ENCODE measurements at places on chromosomes 4 and X. TPM values are rescaled to one million over a fixed set of nuclear protein-coding genes. Genes with fewer than 3 reads are reported as not detected.

DNA sequence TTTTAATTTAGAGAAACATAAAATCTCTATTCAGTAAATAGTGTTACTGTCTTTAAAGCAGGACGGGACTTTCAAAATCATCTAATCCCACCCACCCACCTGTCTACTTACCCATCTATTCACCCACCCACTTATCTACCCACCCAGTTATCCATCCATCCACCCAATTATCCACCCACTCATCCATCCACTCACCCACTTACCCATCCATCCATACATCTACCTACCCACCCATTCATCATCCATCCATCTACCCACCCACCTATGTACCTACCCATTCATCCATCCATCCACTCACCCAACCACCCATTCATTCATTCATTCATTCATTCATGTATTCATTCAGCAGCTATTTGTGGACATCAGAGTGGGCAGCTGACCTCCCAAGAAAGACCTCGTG is 30.6 kb downstream of the MAN2B2 start:
- no peak for DNase-seq

DNA sequence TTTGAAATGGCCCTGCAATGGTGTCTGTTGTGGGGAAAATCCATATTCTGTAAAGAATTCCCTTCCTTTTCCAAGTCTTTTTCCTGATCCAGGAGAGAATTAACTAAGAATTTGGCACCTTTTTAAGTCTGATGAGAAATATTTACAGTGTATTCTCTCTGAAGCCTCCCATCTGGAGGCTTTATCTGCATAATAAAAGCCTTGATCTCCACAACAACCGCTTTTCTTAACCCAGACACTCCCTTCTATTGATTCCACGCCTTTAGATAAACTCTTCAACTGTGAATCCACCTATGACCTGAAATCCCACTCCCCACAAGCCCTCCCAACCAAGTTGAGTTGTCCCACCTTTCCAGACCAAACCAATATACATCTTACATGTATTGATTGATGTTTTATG is 43.1 kb upstream of the TMPRSS11E start:
- DNase-seq: no peak

GRCh38 chr4:89727238-89727637 is 109.7 kb downstream of the SNCA start:
- DNase-seq: no peak

The FREM3 gene
- 0.05 TPM for total RNA-seq

DNA sequence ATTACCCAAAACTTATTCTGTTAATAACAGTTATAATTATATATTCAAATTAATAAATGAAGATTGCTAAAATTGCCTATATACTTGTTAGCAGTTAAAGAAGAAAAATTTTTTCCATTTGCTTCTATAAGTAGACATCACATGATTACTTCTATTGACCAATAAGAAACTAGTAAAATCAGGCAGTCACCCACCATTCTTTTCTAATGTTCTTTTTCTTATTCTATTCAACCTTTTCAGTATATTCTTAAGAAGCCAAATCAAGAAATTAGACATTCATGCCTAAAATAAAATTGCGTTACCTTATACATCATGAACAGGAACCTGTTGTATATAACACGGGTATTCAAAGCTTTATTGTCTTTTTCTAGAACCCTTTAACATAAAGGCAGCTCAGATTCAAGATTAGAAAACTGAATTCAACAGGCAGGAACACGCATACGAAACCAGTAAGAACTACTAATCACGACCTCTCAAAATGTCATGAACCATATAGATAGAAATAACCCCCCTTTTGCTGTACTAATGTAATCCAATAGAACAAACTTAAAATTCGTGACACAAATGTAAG is 568.1 kb upstream of the DIPK2B start:
- no peak for DNase-seq

The CWH43 gene
- not detected for total RNA-seq

The UCP1 gene
- not detected for total RNA-seq

The IL1RAPL2 gene
- total RNA-seq: not detected

DNA sequence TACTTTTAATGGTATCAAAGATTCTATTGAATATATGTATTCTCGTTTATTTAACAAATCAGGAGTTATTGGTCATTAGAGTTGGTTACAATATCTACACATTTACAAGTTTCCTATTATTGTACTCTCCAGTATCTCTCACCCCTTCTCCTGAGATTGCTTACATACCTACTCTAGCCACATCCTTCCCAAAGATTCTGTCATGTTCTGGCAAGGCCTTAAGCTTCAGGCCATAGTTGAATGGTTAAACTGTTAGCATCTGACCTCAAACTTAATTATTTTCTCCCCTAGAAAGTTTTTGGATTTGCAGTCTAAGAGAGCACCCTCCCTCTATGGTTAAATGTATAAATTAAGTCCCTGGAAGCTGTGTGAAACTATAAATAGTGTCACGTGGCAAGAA is 784.2 kb downstream of the GLUD2 start:
- DNase-seq: no peak

- DNase-seq: no peak
Measured at GRCh38 chrX:66000628-66001272, 39.1 kb downstream of the VSIG4 start.

The UGT2A3 gene
- total RNA-seq: not detected

The L1CAM gene
- not detected for total RNA-seq

The FAM149A gene
- 0.20 TPM for total RNA-seq

GRCh38 chr4:33052241-33052640 is 2332.1 kb downstream of the PCDH7 start:
- DNase-seq: no peak

- peak; percentile 46 for DNase-seq
Measured at GRCh38 chrX:10156199-10157031, at the start of gene CLCN4. CLCN4 (plus strand) TSS chrX:10156975; CDS start chrX:10185033, 28,058 bp downstream.

DNA sequence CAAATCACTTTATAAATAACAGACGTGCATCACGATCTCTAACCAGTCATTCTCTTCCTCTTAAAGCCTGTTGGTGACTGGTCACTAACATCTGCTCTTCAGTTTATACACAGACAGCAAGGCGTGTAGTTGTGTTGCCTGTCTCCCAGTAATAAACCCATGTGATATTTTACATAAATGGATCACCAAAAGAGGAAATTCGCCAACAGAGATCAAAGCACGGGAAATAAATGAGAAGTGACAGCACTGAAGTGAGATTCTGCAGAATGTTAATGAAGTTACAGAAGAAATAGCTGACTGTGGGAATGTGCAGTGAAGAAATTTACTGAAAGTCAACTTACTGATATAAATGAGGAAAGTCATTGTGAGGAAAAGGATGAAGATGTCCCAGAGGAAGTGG is 47.0 kb downstream of the AFF1 start:
- DNase-seq: no peak

GRCh38 chrX:119041175-119041574 is 31.6 kb upstream of the CT47C1 start:
- peak; percentile 90 for DNase-seq

GRCh38 chrX:35726176-35726575 is 72.0 kb upstream of the MAGEB16 start:
- peak; percentile 3 for DNase-seq

DNA sequence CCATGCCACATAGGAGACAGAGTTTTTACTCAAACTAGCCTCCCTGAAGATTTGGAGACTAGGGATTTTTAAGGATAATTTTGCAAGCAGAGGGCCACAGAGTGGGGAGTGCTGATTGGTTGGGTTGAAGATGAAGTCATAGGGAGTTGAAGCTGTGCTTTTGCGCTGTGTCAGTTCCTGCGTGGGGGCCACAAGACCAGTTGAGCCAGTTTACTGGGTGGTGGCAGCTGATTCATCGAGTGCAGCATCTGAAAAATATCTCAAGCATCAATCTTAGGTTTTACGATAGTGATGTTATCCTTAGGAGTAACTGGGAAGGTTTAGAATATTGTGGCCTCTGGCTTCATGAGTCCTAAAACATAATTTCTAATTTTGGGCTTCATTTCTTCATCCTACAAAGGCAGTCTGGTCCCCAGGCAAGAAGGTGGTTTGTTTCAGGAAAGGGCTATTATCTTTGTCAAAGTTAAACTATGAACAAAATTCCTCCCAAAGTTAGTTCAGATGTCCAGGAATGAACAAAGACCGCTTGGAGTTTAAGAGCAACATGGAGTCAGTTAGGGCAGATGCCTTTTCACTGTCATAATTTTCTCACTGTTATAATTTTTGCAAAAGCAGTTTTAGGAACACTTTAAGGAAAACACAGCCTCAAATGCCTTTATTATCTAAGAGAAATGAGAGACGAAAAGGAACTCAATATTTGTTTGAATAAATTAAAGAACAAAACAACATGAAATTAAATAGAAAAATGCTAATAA is 960.8 kb upstream of the PRKX start:
- no peak for DNase-seq

The SSX4 gene
- not detected for total RNA-seq

- DNase-seq: no peak
Measured at GRCh38 chr4:1578251-1578773, 105.8 kb downstream of the FAM53A start.

The MAGEC3 gene
- not detected for total RNA-seq

GRCh38 chrX:38018766-38019425 is 12.5 kb downstream of the SYTL5 start:
- DNase-seq: no peak

DNA sequence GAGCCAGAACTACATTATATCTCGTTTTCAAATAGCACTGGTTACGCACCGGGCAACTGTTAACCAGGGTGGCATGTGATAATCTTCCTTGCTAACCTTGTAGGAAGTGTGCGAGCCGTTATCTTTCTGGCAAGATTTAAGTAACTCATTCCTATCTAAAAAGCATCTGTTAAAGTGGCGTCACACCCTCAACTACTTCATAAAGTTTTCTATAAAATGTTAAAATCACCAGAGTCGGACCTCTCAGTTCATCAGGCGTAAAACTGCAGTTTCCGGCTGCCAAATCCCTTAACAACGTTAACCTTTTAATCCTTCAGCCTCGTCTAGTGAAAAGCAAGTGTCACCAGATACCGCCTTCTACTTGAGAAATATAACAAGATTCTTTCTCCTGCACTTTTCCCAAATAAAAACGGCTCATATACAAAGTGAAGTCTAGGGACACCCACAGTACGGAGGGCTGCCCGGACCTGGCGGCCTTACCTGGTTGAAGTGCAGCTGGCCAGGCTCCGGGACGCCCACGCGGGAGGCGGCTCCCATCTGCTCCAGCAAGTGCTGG is 1.2 kb downstream of the SLC39A8 start:
- no peak for DNase-seq

DNA sequence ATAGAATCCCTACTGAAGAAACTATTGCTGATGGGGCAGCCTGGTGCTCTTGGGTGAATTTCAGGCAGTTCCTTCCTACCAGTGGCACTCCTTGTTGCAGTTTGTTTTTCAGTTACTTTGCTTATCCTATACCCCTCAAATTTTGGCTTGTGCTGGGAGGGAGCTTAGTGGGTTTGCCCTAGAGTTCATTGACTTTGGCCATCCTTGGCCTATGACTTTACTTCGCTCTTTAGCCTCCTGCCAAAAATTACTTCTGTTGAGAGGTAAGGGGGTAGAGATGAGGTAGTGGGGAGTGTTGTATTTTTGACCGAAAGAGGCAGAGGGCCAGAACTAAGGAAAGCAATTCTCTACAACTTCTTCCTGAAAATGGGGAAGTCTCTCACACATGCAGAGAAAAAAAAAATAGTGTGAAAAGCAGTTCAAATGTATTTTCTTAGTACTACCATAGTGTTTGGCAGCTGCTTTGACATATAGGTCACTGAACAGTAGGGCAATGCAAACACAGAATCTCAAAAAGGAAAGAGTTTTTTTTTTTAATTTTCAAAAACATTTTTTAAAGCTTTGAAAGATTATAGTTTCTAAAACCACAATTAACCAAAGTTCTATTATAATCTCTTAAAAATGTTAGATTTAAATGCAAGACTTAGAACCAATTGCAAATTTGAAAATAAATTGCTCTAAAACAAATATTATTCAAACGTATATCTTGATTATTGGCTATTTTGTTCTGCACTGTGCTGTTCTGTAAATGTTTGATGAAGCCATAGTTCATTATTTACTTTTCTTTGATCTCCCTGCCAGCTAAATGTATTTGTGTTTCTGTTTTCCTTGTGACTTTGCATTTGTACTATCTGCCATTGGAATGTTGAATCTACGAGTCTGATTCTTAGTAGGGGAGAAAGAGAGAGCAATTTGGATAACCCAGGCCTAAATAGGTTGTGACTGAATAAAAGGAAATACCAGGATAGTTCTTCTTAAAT is 73.6 kb downstream of the DCK start:
- DNase-seq: no peak

The TMPRSS11D gene
- not detected for total RNA-seq

GRCh38 chr4:38818441-38818976 is 13.9 kb upstream of the TLR1 start:
- DNase-seq: no peak

DNA sequence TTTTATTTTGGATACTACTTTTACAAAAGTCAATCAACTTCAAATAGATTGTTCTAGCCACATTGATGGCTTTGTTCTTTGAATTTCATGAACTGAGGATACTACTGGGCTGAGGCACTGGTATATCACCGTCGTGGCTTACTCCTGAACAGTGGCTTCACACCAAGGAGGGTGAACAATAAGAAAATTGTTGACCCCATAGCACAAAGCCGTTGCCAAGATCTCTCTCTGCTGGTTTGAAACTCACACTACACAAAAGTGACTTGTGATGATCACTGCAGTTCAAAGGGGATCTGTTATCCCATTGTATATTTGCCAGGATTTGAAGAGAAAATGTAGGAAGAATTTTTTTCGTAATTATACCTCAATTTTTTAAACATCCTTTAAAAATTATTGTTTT is 119.6 kb downstream of the PDLIM5 start:
- no peak for DNase-seq

DNA sequence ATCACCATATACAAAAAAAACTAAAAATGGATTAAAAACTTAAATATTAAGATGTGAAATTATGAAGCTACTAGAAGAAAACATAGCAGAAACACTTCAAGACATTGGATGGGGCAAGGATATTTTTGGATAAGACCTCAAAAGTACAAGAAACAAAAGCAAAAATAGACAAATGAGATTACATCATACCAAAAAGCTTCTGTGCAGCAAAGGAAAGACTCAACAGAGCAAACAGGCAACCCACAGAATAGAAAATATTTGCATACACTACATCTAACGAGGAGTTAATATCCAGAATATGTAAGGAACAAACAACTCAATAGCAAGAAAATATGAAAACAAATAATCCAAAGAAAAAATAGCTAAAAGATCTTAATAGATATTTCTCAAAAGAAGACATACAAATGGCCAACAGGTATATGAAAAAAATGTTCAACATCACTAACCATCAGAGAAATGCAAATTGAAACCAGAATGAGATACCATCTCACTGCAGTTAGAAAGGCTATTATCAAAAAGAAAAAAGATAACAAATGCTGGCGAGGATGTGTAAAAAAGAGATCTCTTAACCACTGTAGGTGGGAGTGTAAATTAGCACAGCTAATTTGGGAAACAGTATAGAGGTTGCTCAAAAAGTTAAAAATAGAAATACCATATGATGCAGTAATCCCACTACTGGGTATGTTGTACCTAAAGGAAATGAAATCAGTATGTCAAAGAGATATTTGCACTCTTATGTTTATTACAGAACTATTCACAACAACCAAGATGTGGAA is 17.8 kb upstream of the LRCH2 start:
- no peak for DNase-seq

- DNase-seq: peak; percentile 49
Measured at GRCh38 chrX:131812847-131813825, 210.0 kb upstream of the STK26 start.

GRCh38 chr4:52701207-52701606 is 42.1 kb upstream of the USP46 start:
- DNase-seq: no peak

Measured in endothelial cell of umbilical vein (primary cell).